ENCODE measurements at places on chromosomes 16 and 17.

DNA sequence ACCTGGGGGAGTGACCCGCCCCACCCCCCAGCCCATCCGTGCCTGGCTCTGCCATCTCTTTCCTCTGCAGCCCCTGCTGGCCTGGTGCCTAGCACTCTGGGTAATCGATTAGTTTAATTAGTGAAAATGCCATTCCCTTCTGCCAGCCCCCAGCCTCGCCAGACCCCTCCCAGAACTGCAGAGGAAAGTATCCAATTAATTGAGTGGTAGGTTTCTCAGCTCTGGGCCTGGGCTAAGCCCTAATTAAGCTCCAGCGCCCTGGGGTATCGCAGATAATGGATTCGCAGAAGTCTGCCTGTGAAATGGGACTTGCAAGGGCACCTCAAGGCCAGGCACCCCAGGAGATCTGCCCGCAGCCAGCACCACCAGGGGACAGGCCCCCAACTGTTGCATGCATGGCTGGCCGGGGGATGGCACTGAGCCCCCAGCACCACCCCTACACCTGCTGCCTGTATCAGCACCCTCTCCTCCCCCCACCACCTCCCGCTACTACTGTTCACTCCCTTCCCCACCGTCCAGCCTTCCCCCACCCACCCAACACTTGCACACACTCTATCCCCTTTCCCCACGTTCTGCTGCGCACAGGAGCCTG, 19.7 kb upstream of the SPPL2C start:
- DNase-seq: no peak

- DNase-seq: no peak
Observed at GRCh38 chr17:1123921-1124715, 55.7 kb downstream of the ABR start.

DNA sequence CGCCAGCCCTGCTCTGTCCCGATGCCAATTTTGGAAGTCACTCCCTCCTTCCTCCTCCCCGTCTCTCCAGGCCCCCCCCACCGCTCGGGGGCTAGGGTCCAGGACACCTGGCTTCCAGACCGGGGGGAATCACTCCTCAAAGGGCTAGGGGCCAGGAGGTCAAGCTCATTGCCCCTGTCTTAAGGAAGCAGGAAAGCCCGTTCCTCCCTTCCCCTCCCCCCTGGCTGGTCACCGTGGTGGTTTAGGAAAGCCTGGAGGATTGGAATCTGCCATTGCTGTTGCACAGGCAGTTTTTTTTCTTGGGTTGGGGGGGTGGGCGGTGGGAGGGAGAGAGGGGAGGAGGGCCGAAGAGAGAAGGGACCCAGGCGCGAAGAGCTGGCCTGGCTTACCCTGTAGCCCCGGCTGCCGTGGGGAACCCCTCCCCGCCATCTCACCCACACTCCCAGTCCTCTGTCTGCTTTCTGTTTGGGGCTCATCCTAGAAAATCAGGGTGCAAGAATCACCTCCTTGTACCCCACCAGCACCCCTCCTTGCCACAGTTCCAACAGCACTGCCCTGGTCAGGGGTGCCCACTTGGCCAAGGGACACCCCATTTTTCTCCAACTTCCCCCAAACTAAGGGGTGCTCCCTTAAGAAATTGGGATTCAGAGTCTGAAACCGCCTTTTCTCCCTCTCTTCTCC, 2.9 kb upstream of the BCL6B start:
- DNase-seq: peak; percentile 67

GRCh38 chr16:15034266-15035162, 21.4 kb downstream of the NTAN1 start:
- DNase-seq: no peak

DNA sequence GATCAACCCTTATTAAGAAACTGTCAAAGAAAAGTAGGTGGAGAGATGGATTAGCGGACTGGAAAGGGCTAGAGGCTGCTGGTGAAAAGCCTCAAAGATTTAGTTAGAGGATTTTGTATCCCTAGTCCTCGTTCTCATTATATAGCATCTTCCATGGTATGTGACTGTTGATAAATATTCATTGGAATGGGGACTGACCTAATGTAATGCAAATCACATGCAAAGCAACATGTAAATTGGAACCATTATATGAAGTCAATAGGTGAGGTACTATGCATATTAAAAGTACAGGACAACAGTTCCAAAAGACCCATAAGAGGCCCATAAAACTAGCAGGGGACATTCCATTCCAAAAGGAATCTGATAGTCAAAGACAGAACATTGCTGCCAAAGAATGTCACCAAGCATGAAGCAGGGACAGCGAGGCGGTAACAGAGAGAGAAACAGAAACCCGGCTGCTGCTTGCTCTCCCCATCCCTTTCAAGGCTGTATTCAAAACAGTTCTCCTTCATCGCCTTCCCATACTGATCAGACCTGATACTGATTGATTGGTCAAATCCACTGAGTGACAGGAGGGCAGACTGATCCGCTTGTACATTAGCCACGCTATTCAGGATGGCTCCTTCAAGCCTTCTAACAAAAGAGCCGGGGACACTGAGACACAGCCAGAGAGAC, 44.5 kb downstream of the SOX9 start:
- peak; percentile 41 for DNase-seq

GRCh38 chr17:39866013-39866730, 1.8 kb upstream of the ZPBP2 start:
- no peak for DNase-seq

GRCh38 chr17:65455972-65456343, 105.5 kb downstream of the AXIN2 start:
- DNase-seq: peak; percentile 47

- no peak for DNase-seq
Observed at GRCh38 chr16:19757026-19757425, 39.0 kb downstream of the IQCK start.

Data from ELF-1 (cell line).